Mucosa of descending colon (tissue), 3 donors: ENCODE measurements at places on chromosomes 2 and 18.

GRCh38 chr2:134406736-134407135 is 152.9 kb downstream of the MGAT5 start:
- no peak for DNase-seq

- DNase-seq, result no peak
Measured at GRCh38 chr2:55604027-55604565, 13.3 kb downstream of the PPP4R3B start.

DNA sequence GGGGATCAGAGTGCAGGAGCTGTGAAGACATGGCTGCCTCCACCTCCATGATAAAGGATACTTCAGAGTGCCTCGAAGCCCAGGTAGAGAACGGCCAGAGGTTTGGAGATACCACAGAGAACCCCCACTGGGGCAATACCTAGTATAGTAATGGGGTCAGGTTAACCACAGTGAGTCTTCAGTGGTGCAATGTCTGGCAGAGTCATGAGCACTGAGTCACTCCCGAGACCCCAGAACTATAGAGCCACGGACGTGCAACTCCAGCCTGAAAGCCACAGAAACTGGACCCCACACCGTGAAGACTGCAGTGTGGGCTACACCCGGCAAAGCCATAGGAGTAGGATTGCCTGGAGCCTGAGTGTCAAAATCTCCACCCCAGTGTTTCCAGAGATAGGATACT is 746.6 kb downstream of the CBLN2 start:
- DNase-seq, result no peak

DNA sequence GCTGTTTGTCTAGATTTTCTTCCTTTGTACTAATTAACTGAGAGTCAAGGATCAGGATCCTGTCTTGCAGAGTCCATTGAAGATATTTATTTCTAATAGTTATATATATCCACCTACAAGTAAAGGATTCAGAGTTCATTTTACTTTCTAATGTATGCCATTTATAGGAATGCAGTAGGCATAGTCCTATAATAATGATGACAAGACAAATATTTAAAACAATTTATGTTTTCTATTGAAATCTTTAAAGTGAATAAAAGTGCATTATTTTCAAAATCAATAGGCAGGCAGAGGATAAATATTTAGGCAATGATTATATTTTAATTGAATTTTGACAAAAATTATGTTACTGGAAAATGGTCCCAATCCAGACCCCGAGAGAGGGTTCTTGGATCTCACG is 1430.8 kb upstream of the NXPH2 start:
- DNase-seq, result no peak

DNA sequence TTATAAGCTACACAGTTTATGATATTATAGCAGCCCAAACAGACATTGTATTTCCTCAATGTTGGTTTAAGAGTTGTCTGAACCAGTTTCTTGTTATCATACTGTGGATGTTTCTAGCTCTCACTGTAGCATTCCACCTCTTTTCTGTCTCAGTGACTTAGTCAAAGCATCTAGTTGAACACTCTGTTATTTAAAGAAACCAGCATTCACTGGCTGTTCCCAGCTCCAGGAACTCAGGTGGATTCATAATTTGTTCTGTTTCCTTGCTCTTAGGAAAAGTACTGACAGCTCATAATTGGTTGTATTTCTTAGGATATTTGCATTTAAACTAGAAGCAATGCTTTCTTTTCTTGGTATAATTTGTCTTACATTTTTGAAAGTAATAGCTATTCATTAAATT is 17.5 kb downstream of the LRATD1 start:
- DNase-seq, result no peak

GRCh38 chr18:48800876-48801727 is 149.7 kb downstream of the SMAD7 start:
- DNase-seq, result peak; percentile 32

DNA sequence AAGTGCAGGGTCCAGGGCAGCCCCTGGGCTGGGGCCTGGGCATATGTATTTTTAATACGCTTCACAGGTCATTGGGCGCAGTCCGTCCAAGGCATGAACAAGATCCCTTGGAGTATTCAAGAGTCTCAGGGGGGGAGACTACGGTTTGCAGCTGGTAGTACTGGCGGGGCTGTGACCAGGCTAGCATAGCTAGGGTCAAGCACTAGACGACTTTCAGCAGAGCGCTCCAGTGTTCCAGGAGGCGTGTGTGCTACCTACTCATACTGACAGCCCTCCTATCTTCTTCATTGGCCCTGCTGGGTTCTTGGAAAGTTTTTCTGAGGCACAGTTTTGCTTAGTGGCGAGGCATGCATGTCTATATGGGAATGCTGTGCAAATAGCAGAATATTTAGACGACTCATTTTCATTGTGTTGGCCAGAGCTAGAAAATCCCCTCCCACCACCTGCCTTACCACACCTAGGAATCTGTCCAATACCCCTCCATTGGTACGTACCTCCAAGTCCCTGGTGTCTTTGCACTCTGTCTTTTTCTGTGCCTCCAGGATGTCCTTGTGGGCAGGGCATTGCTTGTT is 68.2 kb downstream of the GLI2 start:
- DNase-seq, result no peak
